ENCODE measurements at places on chromosomes 5 and 9. TPM values are rescaled to one million over a fixed set of nuclear protein-coding genes. Genes with fewer than 3 reads are reported as not detected.

- DNase-seq, result no peak
These were observed 367.1 kb upstream of the KLF4 start for GRCh38 chr9:107856633-107857032.

GRCh38 chr9:34400686-34401602 lies 24.2 kb upstream of the MYORG start:
- DNase-seq, result no peak

- no peak for DNase-seq
These were observed 87.9 kb upstream of the FAM169A start for GRCh38 chr5:74953937-74954720.

GRCh38 chr5:178292826-178293205 lies 60.2 kb upstream of the PHYKPL start:
- no peak for DNase-seq

DNA sequence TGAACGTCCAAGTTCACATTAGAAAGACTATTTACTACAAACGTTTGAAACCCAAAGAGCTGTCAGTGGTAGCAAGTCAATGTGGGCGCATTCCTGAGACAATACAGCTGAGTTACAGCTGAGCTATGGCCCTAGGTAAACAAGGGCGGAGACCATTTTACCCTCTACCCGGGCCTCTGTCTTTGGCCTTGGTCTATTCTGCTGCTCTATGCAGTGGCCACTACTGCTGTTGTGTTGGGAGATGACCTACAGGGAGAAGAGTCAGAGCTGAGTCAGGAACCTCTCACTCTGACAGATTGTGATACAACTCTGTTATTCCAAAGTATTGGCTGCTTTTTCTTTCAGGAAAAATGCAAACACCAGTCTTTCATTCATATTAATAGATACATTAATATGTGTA lies 700.6 kb downstream of the SEMA5A start:
- DNase-seq, result no peak

DNA sequence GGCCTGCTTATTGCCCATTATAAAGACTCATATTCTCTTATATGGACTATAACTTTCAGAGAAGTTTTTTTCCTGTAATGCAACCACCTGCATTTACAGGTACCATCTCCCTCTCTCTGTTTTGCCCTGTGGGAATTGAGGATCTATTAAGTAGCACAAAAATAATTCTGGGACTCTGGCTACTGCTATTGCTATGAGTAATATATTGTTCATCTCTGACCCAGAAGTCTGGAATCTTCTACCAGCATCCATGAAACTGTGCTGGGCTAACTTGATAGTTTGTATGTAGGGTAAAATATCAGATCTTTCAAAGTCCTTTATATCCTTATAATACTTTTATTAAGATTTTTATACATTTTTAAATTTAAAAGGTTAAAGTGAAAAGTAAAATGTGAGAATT lies 607.2 kb downstream of the EFNA5 start:
- no peak for DNase-seq

GRCh38 chr9:33950371-33950770 lies 98.3 kb downstream of the UBAP2 start:
- DNase-seq, result no peak

DNA sequence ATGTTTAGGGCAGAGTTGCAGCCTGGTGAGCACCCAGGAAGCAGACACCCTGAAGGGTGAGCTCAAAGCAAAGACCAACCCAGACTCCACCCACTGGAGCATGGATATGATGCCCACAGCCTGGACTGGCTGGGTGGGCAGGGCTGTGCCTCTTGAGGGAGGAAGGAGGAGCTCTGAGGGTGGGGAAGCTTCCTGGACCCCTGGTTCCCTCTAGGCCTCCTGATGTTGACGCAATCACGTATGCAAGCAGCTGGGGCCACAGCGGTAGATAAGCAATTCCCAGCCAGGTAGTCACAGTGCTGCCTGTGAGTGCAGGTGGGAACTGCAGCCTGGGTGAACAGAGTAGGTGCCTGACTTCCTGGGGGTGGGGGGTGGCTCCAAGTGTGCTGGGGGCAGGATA lies 271.5 kb downstream of the CDK5RAP2 start:
- DNase-seq, result no peak

DNA sequence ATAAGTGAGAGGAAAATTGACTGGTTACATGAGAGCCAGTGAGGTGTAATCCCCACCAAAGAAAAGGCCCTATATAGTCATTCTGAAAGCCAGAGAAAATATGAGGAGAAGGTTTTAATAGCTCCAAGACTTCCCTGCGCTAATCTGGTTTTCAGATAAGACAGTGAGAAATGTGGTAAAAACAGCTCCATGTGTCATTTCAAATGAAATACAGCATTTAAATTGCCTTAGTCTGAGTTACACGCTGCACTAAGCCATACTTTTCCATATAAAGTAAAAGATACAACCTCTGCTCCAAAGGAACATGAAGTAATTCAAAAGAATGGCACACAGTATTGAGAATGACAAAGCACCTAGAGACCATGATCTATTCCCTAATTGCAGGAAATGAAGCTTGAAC lies 378.0 kb upstream of the PDE4D start:
- no peak for DNase-seq

- no peak for DNase-seq
These were observed 9.4 kb downstream of the LNPEP start for GRCh38 chr5:96945144-96945897.

DNA sequence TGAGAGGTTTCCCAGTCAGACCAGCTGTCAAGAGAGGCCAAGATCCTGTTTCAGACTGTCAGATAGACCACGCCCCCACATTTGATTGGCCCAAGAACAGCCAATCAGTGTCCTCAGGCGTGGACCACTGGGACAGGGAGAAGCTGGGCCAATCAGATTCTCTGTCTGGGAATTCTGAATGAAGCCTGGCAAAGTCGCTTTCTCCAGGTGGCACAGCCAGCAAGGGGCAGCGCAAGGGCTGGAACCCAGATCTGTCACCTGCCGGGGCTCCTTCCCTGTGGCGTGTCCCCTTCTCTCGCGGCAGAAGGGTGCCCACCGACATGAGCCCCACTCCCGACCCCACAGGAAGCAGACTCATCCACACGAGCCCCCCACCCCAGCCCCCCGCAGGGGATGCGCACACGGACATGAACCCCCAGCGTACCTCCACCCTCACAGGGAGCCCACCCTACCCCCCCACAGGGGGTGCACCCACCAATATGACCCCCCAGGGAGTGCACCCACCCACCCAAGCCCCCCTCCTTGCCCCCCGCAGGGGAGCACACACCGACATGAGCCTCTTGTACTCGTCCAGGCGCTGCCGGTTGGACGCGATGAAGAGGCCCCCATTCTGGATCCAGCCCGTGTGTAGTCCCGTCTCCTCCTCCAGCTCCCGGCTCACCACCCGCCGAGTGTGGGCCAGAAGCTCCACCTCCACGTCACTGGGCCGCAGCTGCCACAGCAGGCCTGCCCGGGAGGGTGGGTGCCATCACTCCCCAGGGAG lies 6.1 kb downstream of the SARDH start:
- DNase-seq, result no peak

DNA sequence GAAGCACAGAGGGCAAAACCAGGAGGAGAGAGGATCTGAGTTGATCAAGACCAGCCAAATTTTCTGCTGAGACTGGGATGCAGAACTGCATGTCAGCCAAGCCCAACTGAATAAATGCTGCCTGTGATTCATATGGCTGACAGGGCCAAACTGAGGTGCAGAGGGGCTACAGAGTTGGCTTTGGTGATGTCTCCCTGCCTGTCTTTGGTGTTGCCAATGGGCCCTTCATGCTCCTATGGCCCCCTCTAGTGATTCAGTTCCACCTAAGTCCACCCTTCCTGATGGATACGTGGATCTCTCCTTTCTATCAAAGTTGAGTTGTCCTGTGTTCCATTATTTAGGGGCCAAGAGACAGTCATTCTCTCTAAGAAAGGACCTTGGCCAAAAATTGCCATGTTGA lies 163.6 kb upstream of the TLE4 start:
- DNase-seq, result no peak

GRCh38 chr5:68148096-68148495 lies 67.5 kb upstream of the PIK3R1 start:
- no peak for DNase-seq

- no peak for DNase-seq
These were observed 5.1 kb upstream of the WDR5 start for GRCh38 chr9:134130503-134131375.

DNA sequence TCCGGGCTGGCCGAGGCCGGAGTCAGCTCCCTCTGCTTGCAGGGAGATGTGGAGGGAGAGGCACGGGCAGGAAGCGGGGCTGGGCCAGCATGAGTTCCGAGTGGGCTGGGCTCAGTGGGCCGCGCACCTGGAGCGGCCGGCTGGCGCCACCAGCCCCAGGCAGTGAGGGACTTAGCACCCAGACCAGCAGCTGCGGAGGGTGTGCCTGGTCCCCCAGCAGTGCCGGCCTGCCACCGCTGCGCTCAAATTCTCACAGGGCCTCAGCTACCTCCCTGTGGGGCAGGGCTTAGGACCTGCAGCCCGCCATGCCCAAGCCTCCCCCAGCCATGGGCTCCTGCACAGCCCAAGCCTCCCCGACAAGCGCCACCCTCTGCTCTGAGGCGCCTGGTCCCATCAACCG lies 700.3 kb downstream of the DNAH5 start:
- DNase-seq, result no peak

DNA sequence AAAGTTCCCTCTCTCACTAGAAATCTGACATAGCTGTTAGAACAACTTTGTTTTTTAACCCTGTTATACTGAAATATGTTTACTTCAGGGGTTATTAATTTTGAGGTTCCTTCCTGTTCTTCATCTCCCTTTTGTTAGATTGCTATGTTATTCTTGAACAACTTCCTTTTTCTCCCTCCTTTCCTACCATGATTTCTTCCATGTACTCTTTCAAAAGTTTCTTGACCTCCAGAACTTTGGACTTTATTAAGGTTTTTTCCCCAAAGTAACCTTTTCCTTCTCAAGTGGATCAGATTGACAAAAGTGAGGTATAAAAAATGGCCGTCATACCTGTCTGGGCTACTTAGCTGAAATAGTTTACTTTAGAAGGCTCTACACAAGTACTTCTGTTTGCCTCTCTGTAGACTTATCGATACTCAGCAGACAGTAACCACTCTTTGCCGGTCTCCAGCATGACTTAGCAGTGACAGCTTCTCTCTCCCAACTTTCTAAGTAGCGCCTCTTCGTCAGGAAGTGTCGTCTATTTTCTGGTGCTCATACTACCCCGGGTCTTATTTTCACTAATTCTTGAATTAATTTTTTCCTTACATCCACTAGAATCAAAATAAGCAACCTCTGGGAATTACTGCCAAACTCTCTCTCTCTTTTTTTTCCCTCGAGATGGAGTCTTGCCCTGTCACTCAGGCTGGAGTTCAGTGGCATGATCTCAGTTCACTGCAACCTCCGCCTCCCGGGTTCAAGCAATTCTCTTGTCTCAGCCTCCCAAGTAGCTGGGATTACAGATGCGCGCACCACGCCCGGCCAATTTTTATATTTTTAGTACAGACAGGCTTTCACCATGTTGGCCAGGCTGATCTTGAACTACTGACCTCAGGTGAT lies 19.7 kb downstream of the NFIL3 start:
- DNase-seq, result no peak

DNA sequence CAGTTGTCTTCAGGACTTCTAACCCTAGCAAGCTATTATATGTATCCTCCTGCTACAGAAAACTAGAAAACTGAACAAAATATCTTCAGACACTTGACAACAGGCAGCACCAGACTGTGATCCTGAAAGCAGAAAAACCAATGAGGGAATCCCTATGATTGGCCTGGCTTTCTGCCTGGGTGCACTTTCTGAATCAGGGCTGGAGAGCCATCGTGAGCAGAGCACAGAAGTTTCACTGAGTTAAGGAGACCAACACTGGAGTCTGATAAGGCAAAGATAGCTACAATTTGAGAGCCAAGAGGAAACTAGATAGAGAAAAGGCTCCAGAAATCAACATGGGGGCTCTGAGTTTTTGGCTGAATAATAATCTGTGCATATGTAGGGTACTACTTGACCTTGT lies 106.5 kb downstream of the FANCC start:
- no peak for DNase-seq

GRCh38 chr9:126500600-126501382 lies 112.9 kb upstream of the LMX1B start:
- DNase-seq, result no peak

DNA sequence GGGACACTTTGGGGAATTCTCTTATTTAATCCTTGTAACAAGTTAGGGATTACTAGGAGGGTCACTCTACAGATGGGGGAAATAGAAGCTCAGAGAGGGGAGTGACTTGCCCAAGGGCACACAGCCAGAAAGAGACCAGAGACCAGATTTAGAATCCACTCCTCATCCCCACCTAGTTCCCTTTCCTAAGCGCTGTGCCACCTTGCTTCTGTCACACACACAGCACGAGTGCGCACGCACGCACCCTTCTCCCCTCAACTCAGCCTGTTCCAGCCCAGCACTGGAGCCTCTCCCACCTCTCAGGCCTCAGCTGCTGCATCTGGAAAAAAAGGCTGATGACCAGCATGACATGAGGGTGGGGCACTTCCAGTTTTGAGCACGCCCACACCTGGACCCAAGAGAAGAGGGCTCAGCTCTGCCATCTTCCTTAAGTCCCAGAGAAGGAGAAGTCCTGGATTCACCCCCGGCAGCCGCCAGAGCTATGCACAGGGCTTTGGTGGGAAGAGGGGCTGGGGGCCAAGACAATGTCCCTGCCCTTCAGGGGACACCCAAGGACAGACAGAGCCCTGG lies 18.5 kb downstream of the NR5A1 start:
- DNase-seq, result no peak

GRCh38 chr5:112694853-112695709 lies 42.6 kb upstream of the APC start:
- DNase-seq, result no peak

- DNase-seq, result no peak
These were observed 153.0 kb downstream of the HMHB1 start for GRCh38 chr5:143964919-143965318.

PCDHB3 gene
- polyA plus RNA-seq, result 2.6 TPM

RASEF gene
- 7.0 TPM for polyA plus RNA-seq

LCN15 gene
- not detected for polyA plus RNA-seq

ZNF474 gene
- polyA plus RNA-seq, result 0.65 TPM

KCNMB1 gene
- 1.1 TPM for polyA plus RNA-seq

PCDHAC1 gene
- polyA plus RNA-seq, result 0.04 TPM

PDE6A gene
- 0.10 TPM for polyA plus RNA-seq

LCP2 gene
- polyA plus RNA-seq, result 2.3 TPM

PLPP1 gene
- polyA plus RNA-seq, result 95.2 TPM

TNFSF8 gene
- polyA plus RNA-seq, result 0.24 TPM

GDNF gene
- polyA plus RNA-seq, result 12.9 TPM

Data from right renal cortex interstitium (tissue), 3 donors.